ENCODE measurements at places on chromosomes 6 and 20. TPM values are rescaled to one million over a fixed set of nuclear protein-coding genes. Genes with fewer than 3 reads are reported as not detected.

DNA sequence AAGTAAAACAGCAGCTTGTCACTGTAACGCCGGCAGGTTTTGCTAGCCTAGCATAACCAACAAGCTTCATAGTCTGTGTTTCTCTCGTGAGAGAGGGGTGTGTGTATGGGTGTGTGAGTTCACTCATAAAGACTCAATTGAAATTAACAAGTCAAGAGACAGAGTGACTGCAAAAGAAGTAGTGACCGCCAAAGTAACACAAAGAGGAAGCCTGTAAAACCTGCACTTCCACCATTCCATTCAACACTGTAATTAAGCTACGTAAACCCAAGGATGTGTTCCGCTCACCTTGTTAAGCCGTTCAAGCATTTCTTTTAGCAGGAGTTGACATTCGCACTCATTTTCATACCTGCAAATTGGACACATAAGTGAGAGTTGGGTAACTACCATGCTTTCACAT, 6.6 kb downstream of the BFSP1 start:
- peaks cover 6% of the 10 kb centered on the region for H3K27me3 ChIP-seq
- H3K4me3 ChIP-seq: no peak overlapping the region
- H3K27ac ChIP-seq: no peak overlapping the region
- DNase-seq: no peak

GRCh38 chr6:52497652-52498408, 77.7 kb downstream of the EFHC1 start:
- peaks cover 3% of the 10 kb centered on the region for H3K36me3 ChIP-seq
- no peak overlapping the region for H3K27ac ChIP-seq
- H3K27me3 ChIP-seq: no peaks in the 10 kb centered on the region
- H3K4me1 ChIP-seq: peaks cover 2% of the 10 kb centered on the region
- no peak for DNase-seq

DNA sequence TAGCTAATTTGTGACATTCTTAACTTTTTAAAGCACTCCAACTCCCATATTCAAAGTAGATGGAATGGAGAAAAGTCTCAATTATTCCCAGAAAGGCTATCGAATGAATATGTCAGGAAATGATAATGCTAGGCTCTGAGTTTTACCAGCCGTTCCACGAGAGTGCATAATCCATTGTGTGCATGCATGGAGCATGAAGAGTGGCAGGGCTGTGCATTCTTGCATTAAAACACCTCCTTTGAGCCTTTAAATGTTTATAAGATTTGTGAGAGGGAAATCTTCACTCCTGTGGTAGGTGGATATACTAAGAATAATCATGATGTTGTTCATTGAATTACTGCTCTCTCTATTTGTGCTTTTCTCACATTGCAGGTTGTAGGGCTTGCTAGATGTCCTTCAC, 178.3 kb downstream of the CARMIL1 start:
- H3K27ac ChIP-seq: no peak overlapping the region
- no peak overlapping the region for H3K4me3 ChIP-seq
- DNase-seq: no peak
- no peaks in the 10 kb centered on the region for H3K27me3 ChIP-seq
- no peaks in the 10 kb centered on the region for H3K36me3 ChIP-seq

GRCh38 chr20:42130810-42131596, 512.8 kb upstream of the CHD6 start:
- no peaks in the 10 kb centered on the region for H3K4me1 ChIP-seq
- H3K4me3 ChIP-seq: no peak overlapping the region
- H3K36me3 ChIP-seq: no peaks in the 10 kb centered on the region
- no peak for DNase-seq

DNA sequence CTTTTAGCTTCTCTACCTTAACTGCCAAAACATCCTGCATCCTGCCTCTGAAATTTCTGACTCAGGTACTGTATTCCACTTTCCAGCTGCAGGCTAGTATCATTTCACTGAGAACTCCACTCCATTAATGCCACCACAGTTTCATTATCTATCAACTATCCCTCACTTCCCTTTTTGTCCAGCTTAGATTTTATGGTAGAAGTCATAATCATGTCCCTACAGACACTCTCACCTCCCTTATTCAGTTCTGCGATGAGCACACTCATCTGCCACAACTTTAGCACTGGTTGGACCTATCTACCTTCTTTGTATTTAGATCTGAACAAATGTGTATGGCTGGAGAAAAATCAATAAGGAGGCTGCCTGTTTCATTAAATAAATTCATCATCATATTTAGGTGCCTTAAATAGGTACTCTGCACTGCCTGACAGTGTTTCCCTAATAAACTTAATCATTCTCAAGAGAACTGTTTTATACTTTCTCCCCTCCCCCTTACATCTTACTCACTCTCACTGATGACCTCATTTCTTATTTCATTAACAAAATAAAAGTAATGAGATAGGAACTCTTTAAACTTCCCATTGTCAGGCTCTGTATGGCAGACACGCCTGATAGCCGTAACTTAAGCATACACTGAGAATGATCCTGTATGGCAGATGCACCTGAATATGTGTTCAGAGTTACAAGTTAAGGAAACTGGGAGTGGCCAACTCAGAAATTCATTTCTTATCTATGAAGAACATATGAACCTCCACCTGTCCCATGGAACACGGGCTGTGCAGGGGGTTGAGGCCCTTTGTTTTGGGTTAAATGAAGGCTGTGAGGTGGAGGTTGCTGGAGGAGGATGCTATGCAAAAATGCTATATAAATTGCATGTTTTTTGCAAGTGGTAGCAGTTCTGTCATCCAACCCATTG, 95.3 kb upstream of the MAN1A1 start:
- no peak for DNase-seq
- H3K27ac ChIP-seq: no peak overlapping the region
- H3K4me1 ChIP-seq: peaks cover 16% of the 10 kb centered on the region
- H3K36me3 ChIP-seq: peaks cover 2% of the 10 kb centered on the region
- no peak overlapping the region for H3K4me3 ChIP-seq

GRCh38 chr20:59748619-59749191, 144.4 kb downstream of the PHACTR3 start:
- no peak overlapping the region for H3K4me3 ChIP-seq
- peaks cover 4% of the 10 kb centered on the region for H3K27me3 ChIP-seq
- no peaks in the 10 kb centered on the region for H3K36me3 ChIP-seq
- H3K27ac ChIP-seq: no peak overlapping the region
- no peaks in the 10 kb centered on the region for H3K4me1 ChIP-seq

DNA sequence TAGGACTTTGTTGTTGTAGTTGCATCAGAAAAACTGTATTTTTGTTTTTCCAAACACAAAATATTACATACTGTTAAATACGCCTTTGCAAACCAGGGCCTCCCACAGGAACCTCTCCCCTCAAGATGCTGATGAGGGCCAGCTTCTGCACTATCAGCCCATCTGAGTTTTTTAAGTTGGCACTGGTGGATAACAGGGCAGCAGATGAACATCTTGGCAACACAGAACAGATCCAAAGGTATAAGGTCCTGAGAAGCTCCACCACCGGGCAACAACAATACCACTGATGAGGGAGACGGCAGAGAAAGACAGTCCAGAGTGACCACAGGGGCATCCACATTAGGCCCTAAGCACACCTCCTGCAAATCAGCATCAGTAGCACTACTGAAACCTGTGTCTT, 177.7 kb downstream of the DLL1 start:
- no peaks in the 10 kb centered on the region for H3K4me1 ChIP-seq
- no peak for DNase-seq
- H3K4me3 ChIP-seq: no peak overlapping the region
- no peaks in the 10 kb centered on the region for H3K36me3 ChIP-seq
- H3K27me3 ChIP-seq: peaks cover 2% of the 10 kb centered on the region

DNA sequence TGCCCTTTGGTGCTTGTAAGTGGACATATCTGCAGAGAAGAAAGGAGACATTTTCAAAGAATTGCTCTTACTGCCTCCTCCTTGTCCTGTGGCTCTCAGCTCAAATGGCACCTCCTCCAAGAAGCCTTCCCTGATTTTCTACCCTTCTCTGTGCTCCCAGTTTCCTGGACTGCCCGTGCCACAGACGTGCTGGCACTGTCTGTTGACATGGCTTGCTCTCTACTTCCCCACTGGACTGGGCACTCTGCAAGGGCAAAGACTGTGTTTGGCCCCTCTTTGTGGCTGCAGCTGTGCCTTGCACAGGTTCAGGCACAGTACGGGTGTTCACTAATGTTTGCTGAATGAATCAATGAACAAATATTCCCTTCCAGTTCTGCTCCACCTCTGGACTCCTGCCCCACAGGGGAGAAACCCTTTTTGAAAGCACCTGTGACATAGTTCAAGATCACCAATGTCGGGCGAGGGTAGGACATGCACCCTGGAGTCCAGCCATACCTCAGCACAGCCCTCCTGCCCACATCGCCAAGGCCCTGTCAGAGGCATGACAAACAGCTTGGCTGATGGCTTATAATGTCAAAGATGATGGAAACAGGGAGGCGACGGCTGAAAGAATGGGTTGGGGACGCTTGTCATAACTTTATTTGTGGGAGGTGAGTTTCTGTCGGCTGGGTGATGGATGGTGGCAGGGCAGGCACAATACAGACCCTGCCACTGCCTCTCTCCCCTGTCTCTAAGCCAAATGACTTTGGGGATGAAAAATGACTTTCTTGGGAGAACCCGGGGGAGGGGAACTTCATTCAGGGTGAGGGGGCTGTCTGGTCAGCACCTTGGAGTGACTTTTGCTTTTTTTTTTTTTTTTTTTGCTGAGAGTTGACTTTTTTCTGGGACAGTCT, 15.6 kb upstream of the CTNNBL1 start:
- no peak overlapping the region for H3K4me3 ChIP-seq
- H3K27ac ChIP-seq: no peak overlapping the region
- peaks cover 23% of the 10 kb centered on the region for H3K27me3 ChIP-seq
- H3K36me3 ChIP-seq: no peaks in the 10 kb centered on the region
- H3K4me1 ChIP-seq: no peaks in the 10 kb centered on the region
- no peak for DNase-seq

- peaks cover 48% of the 10 kb centered on the region for H3K36me3 ChIP-seq
- no peak for DNase-seq
- no peak overlapping the region for H3K27ac ChIP-seq
- H3K27me3 ChIP-seq: no peaks in the 10 kb centered on the region
- H3K4me3 ChIP-seq: no peak overlapping the region
Measured at GRCh38 chr20:3861191-3861590, 14.6 kb downstream of the MAVS start.

- peak overlapping the region; percentile 98 for H3K27ac ChIP-seq
- peak overlapping the region; percentile 71 for H3K4me3 ChIP-seq
- H3K27me3 ChIP-seq: no peaks in the 10 kb centered on the region
- H3K36me3 ChIP-seq: peaks cover 37% of the 10 kb centered on the region
- peaks cover 56% of the 10 kb centered on the region for H3K4me1 ChIP-seq
Measured at GRCh38 chr20:50146732-50147662, 6.5 kb downstream of the PEDS1 start.

GRCh38 chr6:164347455-164347854, 932.9 kb downstream of the QKI start:
- H3K36me3 ChIP-seq: no peaks in the 10 kb centered on the region
- H3K4me1 ChIP-seq: no peaks in the 10 kb centered on the region
- DNase-seq: no peak
- no peak overlapping the region for H3K27ac ChIP-seq
- no peak overlapping the region for H3K4me3 ChIP-seq
- no peaks in the 10 kb centered on the region for H3K27me3 ChIP-seq

- H3K4me1 ChIP-seq: peaks cover 10% of the 10 kb centered on the region
- peaks cover 27% of the 10 kb centered on the region for H3K27me3 ChIP-seq
- H3K36me3 ChIP-seq: no peaks in the 10 kb centered on the region
- DNase-seq: peak; percentile 0
- no peak overlapping the region for H3K27ac ChIP-seq
- no peak overlapping the region for H3K4me3 ChIP-seq
Measured at GRCh38 chr6:44007818-44008621, 119.2 kb downstream of the MRPL14 start.

DNA sequence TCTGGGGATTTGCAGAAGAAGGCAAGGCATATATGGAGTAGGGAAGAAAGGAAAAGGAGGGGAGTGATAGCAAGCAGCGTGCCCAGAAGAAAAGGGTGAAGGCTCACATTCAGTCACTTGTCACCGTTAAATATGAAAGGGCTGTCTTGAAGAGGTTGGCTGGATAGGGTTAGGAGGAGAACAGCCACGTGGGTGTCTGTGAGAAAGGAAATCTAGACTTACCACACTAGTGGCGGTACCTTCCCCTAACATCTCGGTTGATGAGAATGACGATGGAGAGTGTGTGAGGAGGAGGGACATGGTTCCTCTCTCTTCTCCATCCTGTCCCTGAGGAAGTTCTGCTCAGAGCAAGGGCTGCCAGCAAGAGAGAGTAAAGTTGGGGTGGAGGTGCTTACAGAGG, 74.3 kb upstream of the CCN6 start:
- no peaks in the 10 kb centered on the region for H3K27me3 ChIP-seq
- H3K27ac ChIP-seq: peak overlapping the region; percentile 1
- DNase-seq: no peak
- peaks cover 2% of the 10 kb centered on the region for H3K36me3 ChIP-seq
- H3K4me1 ChIP-seq: peaks cover 80% of the 10 kb centered on the region
- H3K4me3 ChIP-seq: no peak overlapping the region

- H3K27ac ChIP-seq: peak overlapping the region; percentile 79
- peak; percentile 38 for DNase-seq
- H3K4me3 ChIP-seq: no peak overlapping the region
Measured at GRCh38 chr6:15770347-15771143, 107.7 kb upstream of the DTNBP1 start.

DNA sequence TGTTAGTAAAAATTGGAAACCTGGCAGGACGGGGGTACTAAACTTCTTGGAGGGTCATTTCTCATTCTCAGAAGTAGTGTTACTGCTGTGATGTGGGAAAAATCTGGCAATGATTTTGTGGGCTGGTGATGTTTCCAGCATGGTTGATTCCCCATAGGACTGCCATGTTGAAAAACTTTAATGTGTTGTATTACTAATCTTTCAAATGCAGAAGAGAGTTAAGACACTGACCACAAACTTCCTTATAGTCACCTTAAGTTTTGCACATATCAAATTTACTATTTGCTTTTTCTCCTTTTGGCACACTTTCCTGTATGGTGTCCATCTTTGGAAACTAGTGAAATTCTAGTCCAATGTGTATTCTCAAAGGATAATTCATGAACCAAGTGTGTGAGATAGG, 236.2 kb upstream of the TAB2 start:
- H3K27ac ChIP-seq: no peak overlapping the region
- H3K27me3 ChIP-seq: no peaks in the 10 kb centered on the region
- H3K4me3 ChIP-seq: no peak overlapping the region
- DNase-seq: no peak
- no peaks in the 10 kb centered on the region for H3K36me3 ChIP-seq
- peaks cover 55% of the 10 kb centered on the region for H3K4me1 ChIP-seq

GRCh38 chr20:36181934-36182603, 27.5 kb downstream of the EPB41L1 start:
- H3K4me1 ChIP-seq: no peaks in the 10 kb centered on the region
- H3K27me3 ChIP-seq: no peaks in the 10 kb centered on the region
- H3K27ac ChIP-seq: no peak overlapping the region
- no peak overlapping the region for H3K4me3 ChIP-seq
- DNase-seq: no peak

HCRTR2 gene
- not detected for total RNA-seq

HLA-DMB gene
- total RNA-seq: 3.5 TPM

TSBP1 gene
- not detected for total RNA-seq

TTBK1 gene
- 0.09 TPM for total RNA-seq

ECT2L gene
- total RNA-seq: not detected

NFATC2 gene
- total RNA-seq: 38.3 TPM
